Activated CD4-positive, alpha-beta T cell treated with anti-CD3 and anti-CD28 coated beads for 36 hours (primary cell): ENCODE measurements at places on chromosomes 4 and X. TPM values are rescaled to one million over a fixed set of nuclear protein-coding genes. Genes with fewer than 3 reads are reported as not detected.

The RPS6KA3 gene
- total RNA-seq = 40.7 TPM

The AFM gene
- total RNA-seq = not detected

The FABP2 gene
- total RNA-seq = not detected

The GAGE12J gene
- total RNA-seq = not detected

The RIPPLY1 gene
- total RNA-seq = not detected

- no peak for DNase-seq
These were observed 96.6 kb upstream of the ADRA2C start for GRCh38 chr4:3669553-3669949.

DNA sequence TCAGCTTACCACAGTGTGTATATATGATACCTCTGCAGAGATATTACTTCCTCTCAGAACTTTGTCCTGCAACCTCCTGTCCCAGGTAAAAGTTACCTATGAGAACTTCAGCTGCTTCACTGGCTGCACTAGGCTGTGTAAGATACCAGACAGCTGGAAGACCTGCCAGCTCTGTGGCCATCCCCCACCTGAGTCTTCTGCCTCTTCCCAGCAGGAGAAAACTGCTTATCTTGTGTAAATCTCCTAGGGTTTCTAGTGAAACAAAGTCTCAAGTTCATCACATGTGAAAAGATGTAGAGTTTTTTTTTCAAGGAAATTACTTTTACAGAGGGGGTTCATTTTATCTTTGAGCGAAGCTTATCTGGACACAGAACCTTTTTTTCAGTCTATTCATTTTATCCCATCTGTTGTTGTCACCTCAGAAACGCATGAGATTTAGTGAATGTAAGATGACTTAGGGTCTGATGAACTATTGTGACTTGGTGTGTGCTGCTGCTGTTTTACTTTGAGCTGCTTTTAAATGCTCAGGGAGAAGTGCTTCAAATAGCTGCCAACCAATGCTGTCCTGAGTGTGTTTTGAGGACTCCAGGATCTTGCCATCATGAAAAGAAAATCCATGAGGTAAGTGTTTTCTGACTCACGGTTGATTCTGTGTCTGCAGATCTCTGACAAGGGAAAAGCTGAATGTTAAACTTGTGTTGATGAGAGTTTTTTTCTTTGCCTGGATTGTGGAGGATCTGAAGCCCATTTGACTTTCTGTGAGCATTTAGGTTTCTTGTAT lies 187.8 kb downstream of the FRAS1 start:
- no peak for DNase-seq

GRCh38 chrX:72308209-72308565 lies 2.5 kb upstream of the CITED1 start:
- no peak for DNase-seq

- no peak for DNase-seq
These were observed 36.7 kb upstream of the HDAC8 start for GRCh38 chrX:72609313-72609712.

GRCh38 chrX:27446423-27446822 lies 16.7 kb downstream of the PPP4R3C start:
- DNase-seq = no peak

DNA sequence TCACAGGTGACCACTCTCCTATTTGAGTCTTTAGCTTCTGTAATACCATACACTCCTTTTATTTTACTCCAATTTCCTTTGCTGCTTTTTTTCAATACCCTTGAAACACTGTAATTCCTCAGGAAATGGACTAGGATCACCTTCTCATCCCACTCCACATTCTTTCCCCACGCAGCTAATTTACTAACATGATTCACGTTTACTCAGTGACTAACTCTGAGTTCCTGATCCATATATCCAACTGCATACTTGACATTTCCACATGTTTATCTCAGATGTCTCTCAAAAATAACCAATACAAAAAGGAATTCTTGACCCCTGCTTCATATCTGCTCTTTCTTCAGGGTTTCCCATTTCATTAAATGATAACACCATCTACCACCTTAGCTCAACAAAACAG lies 19.9 kb downstream of the RPS6KA6 start:
- no peak for DNase-seq

DNA sequence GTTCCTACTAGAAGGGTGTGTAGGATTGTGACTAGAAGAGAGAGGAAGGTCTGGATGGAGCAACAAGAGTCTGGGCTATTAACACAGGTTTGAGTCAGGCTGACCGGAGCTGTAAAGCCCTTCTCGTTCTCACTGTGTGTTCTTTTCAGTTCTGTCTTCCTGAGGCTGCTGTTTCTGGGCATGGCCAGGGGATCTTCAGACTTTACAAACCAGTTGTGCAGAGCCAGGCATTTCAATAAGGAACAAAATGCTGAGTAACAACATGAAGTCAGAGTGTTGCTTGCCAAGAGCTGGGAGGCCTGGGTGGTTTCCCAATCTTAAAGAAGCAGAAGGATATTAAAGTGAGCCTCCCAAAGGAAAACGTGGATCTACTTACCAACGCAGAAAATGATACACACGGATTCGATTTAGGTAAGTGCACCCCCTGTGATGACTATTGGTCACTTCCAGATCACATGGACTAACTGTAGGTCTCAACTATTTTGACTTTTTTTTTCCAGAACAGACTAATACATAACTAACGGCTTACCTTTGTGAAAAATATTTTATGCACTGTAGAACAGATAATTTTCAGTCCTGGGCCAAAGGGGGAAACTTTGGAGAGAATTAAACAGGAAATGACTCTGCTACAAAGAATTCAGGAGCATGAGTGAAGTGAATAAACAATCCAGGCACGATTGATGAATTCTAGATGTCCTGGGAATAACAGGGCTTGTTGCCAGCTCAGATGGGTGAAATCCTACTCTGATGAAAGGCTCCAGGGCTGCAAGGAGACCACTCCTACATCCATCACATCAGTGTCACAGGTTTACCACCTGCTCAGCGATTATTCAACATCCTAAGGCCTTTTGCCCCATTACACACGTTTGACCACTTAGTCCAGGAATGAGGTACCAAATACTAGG lies 94.5 kb downstream of the ANXA3 start:
- DNase-seq = no peak

DNA sequence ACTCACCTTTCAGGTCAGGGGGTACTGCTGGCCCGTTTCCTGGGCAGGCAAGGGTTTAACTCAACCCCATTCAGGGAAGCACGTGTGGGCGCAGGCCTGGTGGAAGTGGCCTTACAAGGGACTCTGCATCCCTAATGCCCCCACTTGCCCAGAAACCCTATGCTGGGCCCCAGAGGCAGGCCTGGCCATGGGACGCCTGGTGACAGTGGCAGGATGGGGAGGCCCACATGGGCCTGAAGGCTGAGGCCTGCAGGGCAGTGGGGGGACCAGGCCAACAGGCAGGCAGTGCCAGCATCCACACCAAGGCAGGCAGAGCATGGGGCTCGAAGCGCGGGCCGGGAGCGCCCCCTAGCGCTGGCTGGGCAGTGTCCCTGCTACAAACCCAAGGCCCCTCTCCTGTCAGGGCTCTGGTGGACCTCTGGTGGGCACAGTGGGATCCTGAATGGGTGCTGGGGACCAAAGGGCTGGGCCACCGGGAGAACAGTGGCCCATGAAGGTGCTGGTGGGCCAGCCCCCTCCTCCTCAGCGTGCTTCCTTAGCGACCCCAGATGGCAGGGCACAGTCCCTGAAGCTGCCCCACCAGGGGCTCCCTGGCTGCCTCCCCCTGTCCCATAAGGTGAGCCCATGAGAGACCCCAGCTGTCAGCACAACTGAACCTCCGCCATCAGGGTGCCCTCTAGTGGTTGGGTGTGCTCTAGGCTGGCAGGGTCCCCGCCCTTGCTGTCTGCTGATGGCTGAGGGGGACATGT lies 16.8 kb downstream of the FGFR3 start:
- peak; percentile 88 for DNase-seq

DNA sequence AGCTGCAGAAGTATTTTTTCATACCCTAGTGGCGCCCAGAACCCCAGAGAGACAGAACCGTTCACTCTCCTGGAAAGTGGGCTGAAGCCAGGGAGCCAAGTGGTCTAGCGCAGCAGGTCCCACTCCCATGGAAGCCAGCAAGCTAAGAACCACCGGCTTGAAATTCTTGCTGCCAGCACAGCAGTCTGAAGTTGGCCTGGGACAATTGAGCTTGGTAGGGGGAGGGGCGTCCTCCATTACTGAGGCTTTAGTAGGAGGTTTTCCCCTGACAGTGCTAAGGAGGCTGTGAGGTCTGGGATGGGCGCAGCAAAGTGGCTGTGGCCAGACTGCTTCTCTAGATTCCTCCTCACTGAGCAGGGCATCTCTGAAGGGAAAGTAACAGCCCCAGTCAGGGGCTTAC lies 84.5 kb upstream of the ATXN3L start:
- no peak for DNase-seq
